ENCODE measurements at places on chromosomes 7 and 10.

GRCh38 chr10:67527351-67527750 is 168.6 kb downstream of the CTNNA3 start:
- DNase-seq, result no peak

DNA sequence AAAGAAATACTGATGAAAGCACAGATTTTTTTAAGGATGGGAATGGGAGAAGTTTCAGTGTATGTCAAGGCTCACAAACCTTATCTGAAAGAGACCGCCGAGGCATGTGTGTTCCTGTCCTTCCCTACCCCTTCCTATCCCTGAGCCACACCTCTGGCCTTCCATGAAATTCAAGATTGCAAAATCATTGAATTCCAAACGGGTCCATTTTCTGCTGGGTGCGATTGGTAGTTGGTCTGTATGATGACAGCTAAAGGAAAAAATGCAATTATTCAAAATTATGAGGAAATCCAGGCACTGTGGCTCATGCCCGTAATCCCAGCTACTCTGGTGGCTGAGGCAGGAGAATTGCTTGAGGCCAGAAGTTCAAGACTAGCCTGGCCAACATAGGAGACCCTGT is 170.1 kb downstream of the ARHGAP12 start:
- no peak for DNase-seq

GRCh38 chr7:42931834-42932651 is at the start of the genes MRPL32 and PSMA2:
MRPL32 (plus strand) TSS chr7:42932376; CDS start chr7:42932387, 11 bp downstream.
PSMA2 (minus strand) TSS chr7:42932174; CDS start chr7:42932158, 16 bp downstream.
- DNase-seq, result peak; percentile 84

DNA sequence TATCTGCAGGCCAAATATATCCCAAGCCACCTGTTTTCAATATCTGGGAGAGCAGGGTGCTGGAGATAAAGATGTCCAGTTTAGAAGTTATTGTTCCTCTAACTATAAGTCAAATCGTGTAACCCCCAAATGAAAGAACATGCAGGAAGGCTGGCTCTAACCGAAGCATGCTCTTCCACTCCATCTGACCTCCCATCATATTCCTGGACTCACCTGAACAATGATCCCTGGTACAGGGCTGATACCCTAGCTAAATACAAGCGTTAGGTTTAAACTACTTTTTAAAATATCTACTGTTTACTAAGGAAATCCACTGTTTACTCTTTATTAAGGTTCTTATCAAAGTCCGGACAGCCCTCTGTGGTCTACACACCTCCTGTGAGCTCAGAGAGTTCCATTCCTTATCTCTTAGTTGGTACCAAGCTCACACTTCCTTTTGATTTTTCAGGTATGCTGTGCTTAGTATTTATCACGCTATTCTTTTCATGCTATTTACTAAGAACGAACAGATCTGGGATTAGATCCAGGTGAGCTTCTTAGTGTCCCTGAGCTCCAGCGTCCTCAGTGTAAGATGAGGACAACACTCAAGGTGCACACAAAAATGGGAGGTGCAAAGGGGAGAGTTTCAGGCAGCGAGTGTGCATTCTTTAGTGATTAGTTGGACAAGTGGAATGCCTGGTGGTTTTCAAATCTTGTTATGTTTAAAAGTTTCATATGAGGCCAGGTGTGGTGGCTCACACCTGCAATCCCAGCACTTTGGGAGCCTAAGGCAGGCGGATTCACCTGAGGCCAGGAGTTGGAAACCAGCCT is 23.6 kb upstream of the COBL start:
- no peak for DNase-seq

GRCh38 chr10:114046087-114046458 is 2.4 kb downstream of the ADRB1 start:
- no peak for DNase-seq

GRCh38 chr7:35865287-35865686 is 64.4 kb downstream of the SEPTIN7 start:
- DNase-seq, result no peak

DNA sequence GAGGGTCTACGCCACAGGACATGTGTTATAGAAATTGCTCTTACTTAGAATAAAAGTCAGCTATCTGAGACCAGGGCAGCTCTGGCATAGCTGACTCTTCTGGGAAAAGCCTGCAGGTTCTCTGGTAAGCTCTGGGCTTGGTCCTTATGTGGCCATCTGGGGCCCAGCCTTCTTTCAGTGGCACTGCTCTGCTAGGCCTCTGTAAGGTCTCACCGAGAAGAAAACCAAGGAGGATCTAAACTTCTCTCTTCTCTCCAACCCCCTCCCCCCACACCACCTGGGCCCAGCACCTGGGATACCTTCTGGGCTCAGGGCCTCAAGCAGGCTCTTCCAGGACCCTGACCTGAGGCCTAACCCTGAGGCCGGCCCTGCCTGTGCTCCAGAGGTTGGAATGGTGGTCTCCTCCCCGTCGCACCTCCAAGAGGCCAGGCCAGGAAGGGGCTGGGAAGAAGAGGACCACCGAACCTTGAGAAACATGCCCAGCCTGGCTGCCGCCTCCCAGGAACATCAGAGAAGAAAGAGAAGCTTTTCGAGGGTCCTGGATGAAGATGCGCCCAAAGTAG is 323.6 kb downstream of the GFRA1 start:
- no peak for DNase-seq

GRCh38 chr7:119643558-119643957 is 629.4 kb upstream of the KCND2 start:
- no peak for DNase-seq

- DNase-seq, result no peak
These were observed 250.6 kb upstream of the GALNT17 start for GRCh38 chr7:70881167-70881847.

DNA sequence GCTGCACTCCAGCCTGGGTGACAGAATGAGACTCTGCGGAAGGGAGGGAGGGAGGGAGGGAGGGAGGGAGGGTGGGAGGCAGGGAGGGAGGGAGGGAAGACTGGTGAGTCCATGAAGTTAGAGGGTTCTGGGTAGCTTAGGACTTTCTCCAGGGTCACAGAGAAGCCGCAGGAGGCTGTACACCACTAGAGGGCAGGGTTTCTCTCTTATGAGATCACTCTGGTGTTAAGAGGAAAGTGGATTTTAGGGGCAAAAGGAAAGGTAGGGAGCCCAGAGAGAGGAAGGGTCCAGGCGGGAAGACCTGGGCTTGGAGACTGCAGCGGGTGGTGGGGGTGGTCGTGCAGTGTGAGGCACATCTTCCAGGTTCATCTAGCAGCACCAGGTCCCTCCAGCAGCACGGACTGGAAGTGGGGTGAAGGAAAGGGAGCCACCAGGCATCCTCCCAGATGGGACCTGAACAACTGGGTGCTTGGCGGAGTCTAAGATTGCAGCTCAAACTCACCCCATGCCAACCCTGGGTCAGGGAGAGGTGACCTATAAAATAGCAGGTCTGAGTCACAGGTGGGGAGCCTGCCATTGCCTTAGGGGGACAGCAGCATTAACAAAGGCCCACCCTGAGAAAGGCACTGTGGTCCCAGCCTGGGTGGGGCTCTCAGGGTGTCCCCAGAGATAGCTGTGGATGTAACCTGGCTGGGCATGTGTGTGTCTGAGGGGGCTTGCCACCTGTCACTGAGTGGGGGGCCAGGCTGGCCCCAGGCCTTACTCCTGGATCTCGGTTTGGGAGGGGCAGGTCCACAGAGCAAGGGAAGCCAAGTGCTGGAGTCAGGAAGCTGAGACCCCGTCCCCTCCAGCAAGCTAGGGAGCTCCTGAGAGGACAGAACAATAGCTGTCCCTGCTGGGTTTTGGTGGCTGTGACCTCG is 48.5 kb upstream of the SLC29A3 start:
- DNase-seq, result no peak

GRCh38 chr7:117086788-117087187 is 133.5 kb downstream of the ST7 start:
- DNase-seq, result no peak

GRCh38 chr7:3043544-3044371 is at the start of gene CARD11:
CARD11 (minus strand) TSS chr7:3043867; CDS start chr7:2958506, 85,361 bp downstream.
- no peak for DNase-seq

DNA sequence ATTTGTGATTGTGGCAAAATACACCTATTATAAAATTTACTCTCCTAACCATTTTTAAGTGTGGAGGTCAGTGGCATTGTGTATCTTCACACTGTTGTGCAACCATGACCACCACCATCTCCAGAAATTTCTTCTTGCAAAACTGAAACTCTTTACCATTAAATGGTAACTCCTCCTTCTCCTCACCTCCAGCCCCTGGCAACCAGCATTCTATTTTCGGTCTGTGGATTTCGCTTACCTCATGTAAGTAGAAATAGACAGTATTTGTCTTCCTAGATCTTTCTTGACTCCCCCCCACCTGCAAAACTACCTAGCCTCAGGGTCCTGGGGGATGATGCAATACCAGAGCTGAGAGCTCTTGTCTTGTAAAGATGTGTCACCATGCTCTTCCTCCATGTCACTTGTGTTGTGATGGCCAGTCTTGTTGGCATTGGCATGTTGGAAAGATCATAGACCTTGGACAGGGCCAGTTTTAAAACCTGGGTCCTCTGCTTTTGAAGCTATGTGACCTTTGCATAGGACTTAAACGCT is 71.1 kb upstream of the EMX2 start:
- no peak for DNase-seq

GRCh38 chr7:155799514-155799913 is 12.7 kb downstream of the SHH start:
- no peak for DNase-seq

GRCh38 chr10:45418849-45419675 is 45.0 kb downstream of the ALOX5 start:
- DNase-seq, result no peak

- DNase-seq, result no peak
These were observed 92.7 kb upstream of the SAMD8 start for GRCh38 chr10:75018686-75019307.

DNA sequence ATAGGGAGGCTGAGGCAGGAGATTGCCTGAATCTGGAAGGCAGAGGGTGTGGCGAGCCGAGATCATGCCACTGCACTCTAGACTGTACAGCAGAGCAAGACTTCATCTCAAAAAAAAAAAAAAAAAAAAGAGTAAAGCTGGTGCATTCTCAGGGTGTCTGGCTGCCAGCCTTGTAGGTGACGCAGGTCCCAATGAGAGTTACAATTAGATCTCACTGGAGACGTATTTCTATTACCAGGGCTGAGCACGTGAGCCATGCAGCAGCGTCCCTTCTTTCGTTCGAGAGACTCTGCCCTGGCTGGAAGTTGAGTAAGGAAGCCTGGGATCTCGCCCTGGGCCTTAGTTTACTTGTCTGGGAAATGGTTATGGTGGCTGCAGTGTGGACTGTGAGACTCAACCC is 22.4 kb upstream of the ZMIZ1 start:
- no peak for DNase-seq

Data from esophagus squamous epithelium (tissue), 5 donors.